ENCODE measurements at places on chromosomes 2 and 18.

GRCh38 chr2:167103028-167103756 is 214.9 kb downstream of the XIRP2 start:
- DNase-seq, result no peak

DNA sequence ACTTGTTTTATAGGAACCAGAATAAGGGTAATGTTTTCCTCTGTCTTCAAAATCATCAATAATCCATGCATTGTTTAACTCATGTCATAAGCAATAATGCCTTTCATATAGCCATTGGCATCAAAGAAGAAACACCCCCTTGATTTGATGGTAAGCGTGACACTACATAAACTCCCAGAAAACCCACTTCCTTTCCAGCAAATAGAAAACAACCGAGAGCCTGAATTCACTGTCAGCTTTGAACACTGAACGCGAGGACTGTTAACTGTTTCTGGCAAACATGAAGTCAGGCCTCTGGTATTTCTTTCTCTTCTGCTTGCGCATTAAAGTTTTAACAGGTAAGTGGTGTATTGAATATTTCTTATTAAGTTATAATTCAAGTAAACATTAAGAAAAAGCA is at the start of gene ICOS:
Gene ICOS (plus strand): TSS at position 229 of the 400 bp plus-strand sequence. CDS start 52 bp downstream, at position 281.
- DNase-seq, result no peak

DNA sequence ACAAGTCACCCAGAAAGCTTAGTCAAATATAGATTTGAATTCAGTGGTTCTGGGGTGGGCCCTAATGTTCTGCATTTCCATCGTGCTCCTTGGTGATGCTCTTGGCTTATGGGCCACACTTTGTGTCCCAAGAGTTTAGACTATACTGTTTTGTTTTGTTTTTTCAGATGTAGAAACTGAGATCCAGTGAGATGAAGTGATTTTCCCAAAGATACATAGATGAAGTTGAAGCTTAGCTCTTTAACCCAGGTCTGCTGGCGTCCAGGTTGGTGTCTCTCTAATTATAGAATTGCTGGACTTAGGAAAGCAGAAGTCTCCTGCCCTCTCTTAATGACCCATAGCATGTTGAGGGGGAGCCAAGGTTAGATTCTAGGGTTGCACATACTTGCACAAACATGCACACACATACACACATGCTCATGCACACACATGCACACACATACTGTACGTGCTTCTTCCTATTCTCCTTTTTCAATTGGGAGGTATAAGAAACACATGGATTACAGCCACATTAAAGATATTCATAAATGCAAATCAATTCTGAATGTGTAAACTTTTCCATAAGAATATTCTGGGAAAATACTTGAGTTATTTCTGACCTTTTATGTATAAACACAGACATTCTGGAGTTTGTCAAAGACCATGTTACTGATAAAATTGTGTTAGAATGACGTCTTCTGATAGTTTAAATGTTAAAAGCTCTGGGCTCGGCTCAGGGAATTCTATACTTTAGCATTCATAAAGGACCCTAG is 41.3 kb upstream of the IL1R1 start:
- no peak for DNase-seq

DNA sequence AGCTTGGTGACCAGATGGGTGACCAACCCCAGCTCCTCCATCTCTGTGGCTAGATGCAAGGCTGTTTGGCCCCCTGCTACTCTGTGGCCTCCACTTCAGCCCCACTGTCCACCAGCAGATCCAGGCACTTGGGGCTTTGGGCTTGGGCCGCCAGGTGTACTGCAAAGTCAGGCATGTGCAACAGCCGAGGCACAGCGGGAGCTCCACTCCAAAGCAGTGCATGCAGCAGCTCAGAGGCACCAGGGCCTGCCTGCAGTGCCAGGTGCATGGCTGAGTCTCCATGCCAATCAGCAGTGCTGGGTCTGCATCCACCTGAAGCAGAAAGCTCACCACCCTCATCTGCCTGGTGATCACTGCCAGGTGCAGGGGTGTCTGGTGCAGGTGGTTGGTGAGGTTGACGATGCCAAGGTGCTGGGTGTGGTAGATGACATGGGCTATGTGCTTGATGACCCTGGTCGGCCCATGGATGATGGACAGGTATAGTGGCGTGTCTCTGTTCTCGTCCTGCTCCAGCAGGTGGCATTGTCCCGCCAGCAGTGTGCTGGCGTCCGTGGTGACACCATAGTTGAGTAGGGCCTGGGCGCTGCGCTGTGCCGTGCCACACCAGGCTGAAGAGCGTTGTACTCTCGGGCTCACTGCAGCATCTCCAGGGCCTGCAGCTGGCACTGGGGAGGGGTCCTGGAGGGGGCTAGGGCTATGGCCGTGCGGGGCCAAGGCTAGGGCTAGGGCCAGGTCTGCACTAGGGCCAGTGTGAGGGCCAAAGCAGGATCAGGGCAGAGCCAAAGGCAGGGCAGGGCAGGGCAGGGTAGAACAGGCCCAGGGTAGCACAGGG is 1.0 kb upstream of the ANKRD62 start:
- DNase-seq, result no peak

GRCh38 chr18:59861963-59862819 is 37.6 kb upstream of the PMAIP1 start:
- no peak for DNase-seq

DNA sequence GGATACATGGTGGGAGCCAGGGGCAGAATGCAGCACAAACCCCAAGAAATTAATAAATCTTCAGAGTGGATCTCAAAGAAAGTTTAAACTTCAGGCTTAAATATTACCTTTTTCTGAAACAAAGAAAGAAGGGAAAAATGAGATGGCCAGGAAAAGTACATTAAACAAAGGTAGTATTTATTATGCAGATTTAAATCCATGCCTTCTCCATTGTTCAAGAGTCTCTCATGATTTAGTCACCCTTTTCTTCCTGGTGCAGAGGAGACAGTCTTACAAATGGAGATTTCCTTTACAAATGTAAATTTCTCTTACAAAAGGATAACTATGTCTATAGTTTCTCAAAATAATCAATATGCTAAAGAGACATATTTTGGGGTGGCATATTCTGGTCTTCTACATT is 33.4 kb upstream of the PPM1B start:
- DNase-seq, result no peak

DNA sequence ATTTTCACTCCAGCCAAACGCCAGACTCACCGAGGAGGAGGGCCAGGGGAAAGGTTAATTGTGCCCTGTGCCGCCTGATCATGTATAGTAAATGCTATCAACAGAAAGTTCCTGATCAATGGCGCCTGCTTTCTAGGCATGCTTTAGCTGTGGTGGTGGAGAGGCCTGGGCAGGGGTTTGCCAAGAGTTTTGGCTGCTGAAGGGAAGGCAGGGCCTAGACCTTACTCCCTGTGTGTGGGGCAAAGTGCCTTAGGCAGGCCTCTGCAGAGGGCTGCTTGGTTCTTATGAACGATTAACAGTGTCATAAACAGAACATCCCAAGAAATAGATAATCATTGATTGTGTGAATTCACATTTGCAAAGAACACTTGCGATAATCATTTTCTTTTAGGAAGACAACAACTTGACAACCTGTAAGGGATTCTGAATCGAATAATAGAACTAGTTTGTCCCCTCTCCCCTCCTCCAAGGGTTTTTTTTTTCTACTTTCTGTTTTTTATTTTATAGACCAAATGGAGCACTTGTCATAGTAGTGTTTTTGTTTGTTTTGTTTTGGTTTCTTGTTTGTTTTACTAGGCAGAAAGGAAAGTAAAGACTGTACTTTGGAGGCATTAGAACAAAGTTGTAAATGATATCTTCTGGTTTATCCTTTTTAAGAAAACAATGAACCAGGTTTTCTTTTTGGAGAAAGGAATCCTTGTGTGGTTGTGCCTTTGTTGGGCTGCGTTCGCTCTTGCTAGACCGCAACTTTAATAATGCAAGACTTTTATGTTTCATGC is 6.5 kb downstream of the TSHZ1 start:
- DNase-seq, result no peak

DNA sequence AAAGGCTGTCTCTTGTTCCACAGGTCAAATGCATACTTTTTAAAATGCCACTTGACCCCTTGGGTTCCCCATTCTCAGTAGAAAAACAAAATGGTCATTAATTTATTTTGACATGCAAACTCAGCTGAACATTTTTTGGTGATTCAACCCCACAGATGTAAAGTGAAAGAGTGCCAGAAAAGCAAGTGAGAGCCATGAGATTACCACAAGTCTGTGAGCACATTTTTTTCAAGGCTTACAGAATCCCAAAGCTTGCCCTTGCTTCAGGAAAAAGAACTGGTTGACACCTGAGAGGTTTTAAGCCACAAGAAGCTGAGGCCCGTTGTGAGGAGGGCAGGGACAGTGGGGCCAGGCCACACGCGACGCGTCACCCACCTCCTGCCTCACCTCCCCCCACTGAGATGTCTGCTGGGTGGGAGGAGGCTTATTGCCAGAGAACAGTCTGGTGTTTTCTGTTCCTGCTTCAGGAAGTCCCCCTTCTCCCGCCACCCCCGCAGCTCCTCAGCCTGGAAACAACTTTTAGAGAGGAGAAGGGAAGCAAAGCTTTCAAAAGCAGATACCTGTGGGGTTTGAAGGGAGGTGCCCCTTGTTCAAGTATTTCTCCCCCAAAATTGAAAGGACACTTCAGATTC is 70.4 kb upstream of the CYP1B1 start:
- no peak for DNase-seq

DNA sequence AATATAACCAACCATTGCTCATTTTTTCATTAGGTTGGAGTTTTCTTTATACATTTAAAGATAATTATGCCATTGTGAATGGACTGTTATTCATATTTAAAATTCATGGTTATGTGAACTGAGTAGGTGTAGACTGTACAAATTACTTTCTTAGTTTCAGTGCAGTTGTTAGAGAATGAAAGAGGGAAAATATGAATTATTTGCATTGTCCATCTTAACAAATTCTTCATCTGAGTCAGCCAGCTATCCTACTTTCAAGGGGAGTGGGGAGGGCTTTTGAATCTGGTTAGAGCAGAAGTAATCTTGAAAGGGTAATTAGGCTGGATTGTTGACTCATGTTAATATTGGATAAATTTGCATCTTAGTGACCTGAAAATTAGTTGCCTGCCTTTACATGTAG is 212.0 kb downstream of the MCFD2 start:
- DNase-seq, result no peak

GRCh38 chr2:239021651-239022436 is 174.0 kb downstream of the TWIST2 start:
- DNase-seq, result no peak

- no peak for DNase-seq
Measured at GRCh38 chr2:169734169-169734847, 676 bp downstream of the KLHL23 start.

DNA sequence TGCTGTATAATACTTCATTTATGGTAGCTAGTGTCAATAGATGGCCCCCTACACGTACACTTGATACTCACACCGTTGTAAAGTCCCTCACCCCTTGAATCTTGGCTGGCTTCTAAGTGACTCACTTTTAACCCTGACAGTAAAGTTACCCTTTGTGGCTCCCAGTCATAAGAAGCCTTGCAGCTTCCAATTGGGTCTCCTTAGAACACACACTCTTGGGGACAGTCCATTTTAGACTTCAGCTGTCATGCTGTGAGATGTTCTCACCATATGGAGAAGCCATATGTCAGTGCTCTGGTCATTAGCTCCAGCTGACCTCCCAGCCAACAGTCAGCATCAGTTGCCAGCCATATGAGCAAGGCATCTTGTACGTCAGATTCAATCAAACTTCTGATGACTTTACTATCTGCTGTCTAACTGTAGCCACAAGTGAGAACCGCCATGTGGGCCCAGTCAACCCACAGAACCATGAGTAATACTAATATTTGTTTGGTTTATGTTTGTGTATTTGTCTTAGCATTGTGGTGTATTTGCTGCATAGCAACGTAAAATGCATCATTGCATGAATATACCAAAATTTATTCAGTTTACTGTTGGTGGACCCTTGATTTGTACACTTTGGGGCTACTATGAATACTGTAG is 68.3 kb downstream of the PTPN4 start:
- DNase-seq, result no peak

Data from NCI-H187 (cell line).